ENCODE measurements at places on chromosomes 12 and 14.

DNA sequence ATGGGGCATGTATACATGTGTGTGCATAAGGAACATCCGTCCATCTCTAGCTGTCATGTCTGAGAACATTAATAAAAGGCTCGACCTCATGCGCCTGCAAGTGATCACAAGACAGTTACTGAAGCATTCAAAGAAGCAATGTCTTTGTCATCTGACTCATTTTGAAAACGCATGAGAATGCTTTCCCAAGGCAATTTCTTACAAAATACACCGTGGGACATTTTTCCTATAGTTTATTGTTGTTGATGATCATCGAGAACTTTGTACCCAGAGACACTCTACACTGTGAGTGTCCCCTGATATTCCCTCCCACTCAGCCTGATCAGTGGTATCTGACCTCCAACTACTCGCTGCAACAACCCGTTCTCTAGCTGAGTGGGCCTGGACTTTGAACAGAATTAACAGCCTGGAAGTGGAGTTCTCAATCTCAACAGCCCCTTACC, 68.1 kb downstream of the ETV6 start:
- peak; percentile 68 for DNase-seq

DNA sequence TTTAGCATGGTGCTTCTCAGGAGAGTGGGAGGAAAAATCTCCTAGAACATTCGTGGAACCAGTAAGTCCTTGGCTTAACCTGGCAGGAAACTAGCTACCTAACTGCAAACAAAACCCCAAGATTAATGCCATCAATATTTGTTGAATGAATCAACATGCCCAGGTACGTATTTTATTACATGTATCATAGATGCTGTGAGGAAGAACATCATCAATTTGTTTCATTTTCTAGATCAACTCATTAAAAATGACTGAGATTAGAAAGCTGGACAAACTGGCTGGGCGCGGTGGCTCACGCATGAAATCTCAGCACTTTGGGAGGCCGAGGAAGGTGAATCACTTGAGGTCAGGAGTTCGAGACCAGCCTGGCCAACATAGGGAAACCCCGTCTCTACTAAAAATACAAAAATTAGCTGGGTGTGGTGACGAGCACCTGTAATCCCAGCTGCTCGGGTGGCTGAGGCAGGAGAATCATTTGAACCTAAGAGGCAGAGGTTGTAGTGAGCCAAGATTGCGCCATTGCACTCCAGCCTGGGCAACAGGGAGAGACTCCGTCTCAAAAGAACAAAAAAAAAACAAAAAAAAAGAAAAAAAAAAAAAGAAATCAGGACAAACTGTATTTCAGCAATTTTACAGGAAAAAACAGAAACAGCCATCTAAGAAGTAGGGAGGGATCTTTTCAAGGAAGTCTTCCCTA, 88.7 kb downstream of the NTN4 start:
- DNase-seq: no peak

- DNase-seq: peak; percentile 68
These were observed 5.4 kb downstream of the PSMD9 start for GRCh38 chr12:121893961-121894460.

DNA sequence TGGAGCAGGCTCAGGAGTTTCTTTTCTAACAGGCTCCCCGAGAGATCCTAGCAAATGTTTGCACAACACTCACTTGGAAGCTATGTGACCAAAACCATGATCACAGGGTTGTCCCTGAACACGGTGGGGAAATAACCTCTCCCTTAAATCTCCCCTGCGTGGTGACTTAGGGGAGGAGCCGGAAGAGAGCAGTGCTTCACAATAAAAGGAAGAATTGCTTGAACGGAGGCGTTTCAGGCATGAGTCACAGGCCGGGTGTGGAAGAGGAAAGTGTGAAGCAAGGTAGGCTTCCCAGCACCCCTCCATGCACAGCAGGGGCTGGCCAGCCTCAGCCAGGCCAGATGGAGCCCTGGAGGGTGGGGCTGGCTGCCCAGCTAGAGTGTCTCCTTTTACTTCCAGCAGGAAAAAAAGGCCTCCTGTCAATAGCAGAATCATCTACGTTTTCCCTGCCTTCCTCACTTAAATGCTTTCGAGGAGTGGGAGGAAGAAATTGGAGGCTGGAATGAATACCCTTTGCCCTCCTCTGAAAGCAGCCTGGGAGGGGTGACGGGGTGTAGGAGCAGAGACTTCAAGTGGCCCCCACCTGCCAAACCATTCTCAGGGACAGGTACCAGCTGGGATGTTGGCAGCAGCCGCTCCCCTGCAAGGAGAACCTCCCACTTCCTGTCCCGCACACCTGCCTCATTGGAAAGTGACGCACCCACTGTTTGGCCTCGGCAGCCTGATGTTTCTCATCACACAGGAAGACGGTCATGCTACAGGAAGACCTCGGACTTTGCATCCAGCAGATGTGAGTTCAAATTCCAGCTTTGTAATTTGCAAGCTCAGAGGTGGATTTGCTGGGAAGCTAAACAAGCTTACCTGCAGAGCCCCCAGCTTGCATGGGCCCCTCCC, 30.1 kb upstream of the PPP2R5C start:
- peak; percentile 51 for DNase-seq

DNA sequence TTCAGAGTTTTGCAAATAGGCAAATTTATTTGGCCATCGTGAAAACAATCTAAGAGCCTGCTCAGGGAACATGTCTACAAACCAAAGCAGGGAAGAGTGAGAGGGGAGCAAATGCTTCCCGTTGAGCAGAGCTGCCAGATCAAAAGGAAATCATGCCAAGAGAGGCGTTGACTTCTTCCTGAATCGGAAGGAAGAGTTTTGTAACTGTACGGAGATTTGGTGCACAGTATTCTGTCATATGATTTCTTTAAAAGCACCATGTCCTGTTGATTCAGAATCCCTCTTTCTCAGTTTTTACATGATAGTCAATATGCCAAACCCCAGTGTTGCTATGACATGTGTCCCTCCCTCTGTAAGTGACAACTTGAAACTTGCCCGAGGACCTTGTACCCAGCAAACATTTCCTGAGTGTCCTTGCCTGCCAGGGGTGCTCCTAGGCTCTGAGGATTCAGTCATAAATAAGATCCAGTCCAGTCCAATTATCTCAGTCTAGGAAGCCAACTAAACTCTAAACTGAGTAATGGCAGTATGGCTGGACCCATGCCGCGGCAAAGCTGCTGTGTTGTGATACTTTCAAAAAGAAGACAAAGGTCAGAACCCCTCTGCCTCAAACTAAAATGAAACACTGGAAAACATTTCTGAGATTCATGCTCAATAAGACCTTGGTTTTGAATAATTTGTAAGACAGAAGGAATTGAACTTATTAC, 300.1 kb upstream of the FKBP4 start:
- DNase-seq: peak; percentile 12

DNA sequence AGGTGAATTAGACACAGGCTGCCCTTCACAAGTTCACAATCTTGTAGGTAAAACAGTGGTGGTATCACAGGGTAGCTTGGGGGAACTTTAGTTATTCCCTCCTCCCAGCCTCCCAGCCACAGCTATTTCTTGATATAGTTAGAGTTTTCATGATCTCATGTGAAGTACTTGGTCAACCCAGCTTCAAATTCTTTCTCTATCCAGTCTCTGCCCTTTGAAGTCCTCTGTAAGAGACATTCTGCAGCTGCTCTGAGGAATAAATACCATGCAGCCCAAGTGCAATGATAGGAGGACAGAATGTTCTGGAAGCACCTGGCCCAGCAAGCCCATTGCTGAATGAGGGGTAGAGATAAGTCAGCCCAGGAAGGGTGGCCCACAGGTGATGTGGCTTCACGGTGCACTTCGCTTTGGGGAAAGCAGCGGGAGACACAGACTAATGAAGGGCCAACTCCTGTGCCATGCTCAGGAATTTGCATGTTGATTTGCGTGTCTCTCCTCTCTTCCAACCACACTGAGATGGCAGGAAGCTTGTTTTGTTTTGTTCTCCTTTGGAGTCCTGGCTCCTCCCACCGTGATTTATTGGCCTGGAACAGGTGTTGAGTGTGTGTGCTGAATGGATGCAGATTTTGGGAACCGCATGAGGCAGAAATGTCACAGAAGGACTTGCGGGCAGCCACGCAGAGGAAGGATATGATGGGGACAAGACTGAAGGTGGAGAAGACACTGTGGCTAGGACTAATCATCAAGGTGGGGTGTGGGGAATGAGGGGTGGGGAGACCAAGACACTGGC, 8.0 kb upstream of the TXNRD1 start:
- no peak for DNase-seq

DNA sequence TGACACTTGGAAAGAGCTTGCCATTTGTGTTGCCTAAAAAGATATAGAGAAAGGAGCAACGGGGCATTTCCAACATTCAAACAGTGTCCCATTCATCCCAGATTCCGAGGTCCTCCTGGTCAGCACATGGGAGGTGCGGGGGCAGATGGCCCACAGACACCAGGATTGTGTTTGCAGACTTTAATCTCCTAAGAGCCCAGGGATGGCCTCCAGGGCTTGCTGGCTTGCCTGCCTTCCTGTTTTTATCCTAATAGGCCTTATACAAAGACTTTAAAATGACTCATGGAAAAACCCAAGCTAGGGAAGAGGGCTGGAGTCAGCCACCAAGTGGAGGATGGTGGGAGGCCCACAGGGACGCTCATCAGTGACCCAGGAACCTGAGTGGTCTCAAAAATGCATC, 21.5 kb upstream of the FAM181A start:
- no peak for DNase-seq

DNA sequence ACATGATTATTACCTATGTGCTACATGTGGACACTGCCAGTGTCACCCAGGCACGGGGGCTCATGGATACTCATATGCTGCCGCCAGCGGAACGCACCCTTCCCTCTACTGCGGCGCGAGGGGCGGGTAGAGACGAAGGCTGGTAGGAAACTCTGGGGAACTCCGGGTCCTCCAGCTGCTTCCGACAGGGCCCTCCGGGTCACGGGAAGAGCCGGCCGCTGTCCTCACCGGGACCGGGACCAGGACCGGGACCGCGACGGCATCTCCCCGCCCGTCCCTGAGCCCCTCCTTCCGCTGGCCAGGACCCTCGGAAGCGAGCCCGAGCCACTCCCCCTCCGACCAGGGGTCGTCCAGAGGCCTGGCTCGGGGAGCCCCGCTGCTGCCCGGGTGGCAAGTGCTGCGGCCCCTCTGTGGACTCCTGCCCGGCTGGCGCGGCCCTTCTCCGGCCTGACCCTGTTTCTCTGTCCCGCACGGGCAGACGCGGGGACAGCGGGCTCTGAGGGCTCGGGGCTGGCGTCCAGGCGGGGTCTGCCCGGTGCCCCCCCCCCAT, 209.6 kb downstream of the ADGRD1 start:
- no peak for DNase-seq

- no peak for DNase-seq
These were observed 107.7 kb downstream of the ESR2 start for GRCh38 chr14:64186231-64187129.
